ENCODE measurements at places on chromosomes 1 and 21.

- no peak for DNase-seq
These were observed 535.5 kb downstream of the LRRIQ3 start for GRCh38 chr1:73662526-73662925.

DNA sequence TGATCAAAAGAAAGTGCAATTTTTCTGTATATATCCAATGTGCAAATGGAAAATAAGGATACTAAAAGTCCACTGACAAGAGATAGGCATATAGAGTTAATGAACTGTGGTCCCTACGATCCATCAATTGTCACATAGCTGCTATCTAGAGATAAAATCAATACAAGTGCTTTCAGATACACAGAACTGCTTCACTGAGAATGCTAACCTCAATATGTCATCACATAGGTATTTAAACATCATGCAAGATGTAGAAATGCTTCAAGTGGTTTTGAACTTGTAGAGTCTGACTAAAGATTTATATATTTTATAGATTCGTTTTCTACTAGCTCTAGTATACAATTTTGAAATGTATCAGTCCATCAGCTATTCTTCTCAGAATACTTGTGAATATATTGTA lies 1604.7 kb downstream of the PLA2G4A start:
- no peak for DNase-seq

- DNase-seq = peak; percentile 80
These were observed 191.9 kb downstream of the AK5 start for GRCh38 chr1:77473690-77474089.

DNA sequence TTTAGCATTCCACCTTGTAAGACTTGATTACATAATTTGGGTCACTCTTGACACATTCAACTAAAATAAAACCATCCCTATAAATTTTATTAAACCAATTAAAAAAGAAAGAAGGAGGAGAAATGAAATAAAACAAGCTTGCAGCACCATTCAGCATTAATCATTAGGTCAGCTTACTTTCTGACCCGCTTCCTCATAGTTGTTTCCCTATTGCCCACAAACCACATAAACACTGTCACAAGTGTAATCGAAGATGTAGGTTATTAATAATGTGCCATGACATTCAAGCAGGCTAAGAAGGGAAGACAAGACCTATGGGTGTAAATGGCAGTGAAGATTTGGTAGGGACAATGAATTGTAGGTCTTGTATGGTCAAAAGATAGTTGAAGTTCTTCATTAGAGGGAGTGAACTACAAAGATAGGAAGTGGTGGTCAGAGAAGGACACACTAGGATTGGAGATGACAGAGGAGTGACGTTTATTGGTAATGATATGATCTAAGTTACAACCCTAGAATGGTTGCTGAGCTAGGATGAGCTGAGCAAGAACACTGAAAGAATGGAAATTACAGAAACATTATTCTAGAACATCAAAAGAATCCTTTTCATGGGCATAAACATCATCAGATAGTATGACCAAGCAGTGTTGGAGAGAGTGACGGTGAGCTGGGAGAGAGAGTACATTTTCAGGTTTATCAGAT lies 231.5 kb downstream of the KCNT2 start:
- no peak for DNase-seq

DNA sequence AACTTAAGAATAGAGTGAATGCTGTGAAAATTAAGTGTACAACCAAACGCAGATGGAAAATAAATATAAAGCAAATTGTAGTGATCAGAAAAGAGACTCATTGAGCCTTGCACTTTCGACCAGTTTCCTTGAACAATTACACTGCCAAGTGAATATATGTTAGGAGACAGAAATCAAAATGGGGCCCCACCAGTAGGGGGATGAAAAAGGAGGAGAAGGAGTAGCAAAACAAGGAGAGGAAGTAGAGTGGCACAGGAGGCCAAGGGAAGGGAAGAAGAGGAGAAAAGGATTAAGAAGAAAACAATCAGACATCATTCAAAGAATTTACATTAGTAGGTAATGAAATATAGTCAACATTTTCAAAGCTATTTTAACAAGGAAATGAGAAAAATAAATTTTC lies 1770.6 kb downstream of the PLA2G4A start:
- DNase-seq = no peak

DNA sequence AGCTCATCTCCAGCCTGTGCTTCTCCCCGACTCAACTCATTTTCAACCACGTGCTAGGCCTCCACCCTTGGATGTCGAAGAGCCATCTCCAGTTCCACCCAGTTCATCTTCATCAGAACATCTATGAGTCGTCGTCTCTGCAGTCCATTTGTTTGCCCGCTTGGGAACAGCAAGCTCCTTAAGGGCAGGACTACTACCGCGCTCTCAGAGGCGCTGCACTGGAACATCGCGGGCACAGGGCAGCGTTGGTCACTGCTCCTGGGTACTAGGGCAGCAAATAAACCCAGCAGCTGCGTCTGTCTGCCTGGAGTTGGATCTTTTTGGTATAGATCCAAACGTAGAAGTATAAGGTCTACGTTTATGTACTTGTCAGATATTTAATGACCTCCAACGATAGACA lies 478 bp upstream of the PRDM2 start:
- DNase-seq = no peak
